A549 treated with CORT108297 at 1 μM for 4 hours (cell line): ENCODE measurements at places on chromosomes 2 and 18. TPM values are rescaled to one million over a fixed set of nuclear protein-coding genes. Genes with fewer than 3 reads are reported as not detected.

MOGAT1 gene
- total RNA-seq = not detected in 5 replicates

STARD6 gene
- total RNA-seq = 0.15 TPM in 1 of 5 replicates, not detected in the others

ZNF521 gene
- total RNA-seq = not detected in 5 replicates

FAM98A gene
- 59.7 to 133 TPM (median 65.2 TPM) in 5 replicates for total RNA-seq

SCN7A gene
- total RNA-seq = 0.01 TPM in 1 of 5 replicates, not detected in the others

CCDC150 gene
- 3.8 to 5.1 TPM (median 4.8 TPM) in 5 replicates for total RNA-seq

KRCC1 gene
- total RNA-seq = 10.7 to 13.9 TPM (median 12.0 TPM) in 5 replicates

SNRPD1 gene
- 150 to 187 TPM (median 178 TPM) in 5 replicates for total RNA-seq

C1GALT1C1L gene
- 1.6 to 3.0 TPM (median 1.7 TPM) in 5 replicates for total RNA-seq

CNTNAP5 gene
- total RNA-seq = not detected in 5 replicates

LHCGR gene
- not detected in 5 replicates for total RNA-seq

ADAM23 gene
- total RNA-seq = 8.5 to 9.9 TPM (median 9.6 TPM) in 5 replicates

SPR gene
- total RNA-seq = 97.1 to 146 TPM (median 140 TPM) in 5 replicates

CXCR4 gene
- total RNA-seq = 0.28 to 0.75 TPM (median 0.51 TPM) in 5 replicates

E2F6 gene
- total RNA-seq = 25.3 to 30.1 TPM (median 28.1 TPM) in 5 replicates

FEV gene
- total RNA-seq = not detected in 5 replicates
